ENCODE measurements at places on chromosomes 7 and 10.

DNA sequence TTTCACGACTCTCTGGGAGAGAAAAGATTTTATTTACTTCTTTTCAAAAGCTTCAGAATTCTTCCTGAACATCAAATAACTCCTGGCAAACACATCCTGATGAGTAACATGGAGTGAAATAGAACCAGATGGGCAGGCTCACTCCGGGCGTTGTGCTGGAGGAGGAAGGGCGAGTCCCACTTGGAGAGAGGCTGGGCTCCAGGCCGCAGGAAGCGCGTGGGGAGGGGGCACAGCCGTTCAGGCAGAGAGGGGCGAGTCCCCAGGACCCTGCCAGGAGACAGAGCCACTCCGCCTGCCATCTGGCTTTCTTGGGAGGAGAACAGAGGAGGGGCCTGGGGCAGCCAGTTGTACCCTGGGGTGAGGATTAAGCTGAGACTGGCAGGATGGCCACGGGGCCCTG is 265.9 kb upstream of the ZMIZ1 start:
- DNase-seq: no peak

DNA sequence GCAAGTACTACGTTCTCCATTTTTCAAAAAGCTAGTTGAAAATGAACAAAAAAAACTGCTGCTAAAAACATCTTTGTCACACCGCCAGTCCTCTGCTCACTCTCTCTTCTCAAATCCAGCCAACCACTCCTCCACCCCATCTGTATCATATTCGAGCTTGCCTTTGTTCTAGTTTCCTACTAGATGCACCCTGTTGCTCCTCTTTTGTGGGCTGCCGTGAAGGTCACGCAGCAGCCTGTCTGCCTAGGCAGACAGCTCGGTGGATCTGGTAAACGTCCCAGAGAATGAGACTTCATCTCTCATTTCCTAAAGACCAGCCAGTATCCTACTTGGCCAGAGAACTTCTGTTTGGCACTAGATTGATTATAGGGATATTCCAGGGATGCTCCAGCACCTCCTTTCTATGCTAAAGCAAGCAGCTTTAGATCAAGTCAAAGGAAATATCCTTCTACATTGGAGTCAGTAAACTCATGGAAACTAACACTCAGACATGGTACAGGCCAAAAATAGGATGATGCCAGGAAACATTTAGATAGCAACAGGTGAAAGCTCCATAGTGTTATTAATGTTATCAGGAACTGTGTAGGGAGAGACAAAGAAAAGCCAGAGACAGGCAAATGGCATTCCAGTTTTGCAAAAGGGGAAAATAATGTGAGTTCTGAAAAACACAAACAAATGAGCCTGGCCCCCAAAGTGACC is 8.7 kb upstream of the PLXNA4 start:
- DNase-seq: no peak

DNA sequence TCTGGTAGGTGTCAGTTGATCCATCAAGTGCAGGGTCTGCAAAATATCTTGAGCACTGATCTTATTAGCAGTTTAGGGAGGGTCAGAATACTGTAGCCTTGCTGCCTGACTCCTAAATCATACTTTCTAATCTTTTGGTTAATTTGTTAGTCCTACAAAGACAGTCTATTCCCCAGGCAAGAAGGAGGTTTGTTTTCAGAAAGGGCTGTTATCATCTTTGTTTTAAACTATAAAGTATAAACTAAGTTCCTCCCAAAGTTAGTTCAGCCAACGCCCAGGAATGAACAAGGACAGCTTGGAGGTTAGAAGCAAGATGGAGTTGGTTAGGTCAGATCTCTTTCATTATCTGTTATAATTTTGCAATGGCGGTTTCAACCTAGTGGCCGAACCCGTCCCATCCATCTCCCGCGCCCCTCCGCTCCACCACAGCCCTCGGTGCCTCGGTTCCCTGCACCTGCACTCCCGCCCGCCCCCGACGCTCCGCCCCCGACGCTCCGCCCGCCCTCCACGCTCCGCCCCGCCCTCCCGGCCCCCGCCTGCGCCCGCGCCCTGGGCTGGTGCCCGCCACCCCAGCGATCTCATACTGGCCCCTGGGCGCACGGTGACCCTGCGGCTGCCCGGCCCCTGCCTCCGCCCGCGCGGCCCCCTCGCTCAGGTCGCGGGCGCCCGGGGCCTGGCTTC is at the start of gene ADCK2:
Gene ADCK2, plus strand, starts transcription at position 564 of the 681 bp plus-strand sequence. CDS start 386 bp downstream, outside the sequence.
- peak; percentile 55 for DNase-seq

DNA sequence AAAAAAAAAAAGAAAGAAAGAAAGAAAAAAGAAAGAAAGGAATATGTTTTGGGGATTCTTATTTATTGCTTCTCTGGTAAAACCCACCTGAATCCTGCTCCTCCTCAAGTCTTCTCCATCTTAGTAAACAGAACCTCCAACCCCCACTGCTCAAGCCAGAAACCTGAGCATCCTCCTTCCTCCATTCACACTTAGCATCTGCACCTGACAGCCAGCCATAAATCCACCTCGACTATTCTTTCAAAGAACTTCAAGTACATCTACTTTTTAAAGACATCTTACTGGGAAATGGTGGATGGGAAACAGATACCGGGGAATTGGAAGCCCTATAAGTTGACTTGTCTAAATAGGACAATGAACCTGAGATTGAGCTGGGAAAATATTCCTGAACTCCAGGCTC is 519.9 kb upstream of the DPP6 start:
- DNase-seq: no peak
